HT1080 (cell line): ENCODE measurements at places on chromosomes 1 and 21.
A peak's percentile ranks its signal among the peaks of the same experiment; 100 is the strongest.

GRCh38 chr1:112308716-112309115 lies 87.3 kb upstream of the CTTNBP2NL start:
- DNase-seq, result no peak

GRCh38 chr1:164562947-164563520 lies 4.0 kb downstream of the PBX1 start:
- DNase-seq, result no peak

DNA sequence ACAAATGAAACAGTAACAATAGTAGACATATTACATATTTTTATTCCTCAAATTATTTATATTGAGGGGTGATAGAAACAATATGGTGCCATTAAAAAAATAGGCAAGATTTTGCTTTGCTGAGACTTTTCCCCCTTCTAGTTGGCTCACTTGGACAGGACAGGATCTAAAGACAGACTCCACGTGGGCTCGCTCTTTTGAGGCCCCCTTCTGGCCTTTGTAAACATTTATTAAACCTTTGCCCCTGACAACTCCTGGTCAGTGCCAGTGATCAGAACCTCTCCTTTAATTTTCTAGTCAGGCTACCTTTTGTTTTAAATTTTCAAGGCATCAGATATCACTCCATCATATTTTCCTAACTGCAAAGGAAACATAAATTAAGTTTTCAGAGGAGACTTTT lies 49.7 kb upstream of the IFI44L start:
- no peak for DNase-seq

DNA sequence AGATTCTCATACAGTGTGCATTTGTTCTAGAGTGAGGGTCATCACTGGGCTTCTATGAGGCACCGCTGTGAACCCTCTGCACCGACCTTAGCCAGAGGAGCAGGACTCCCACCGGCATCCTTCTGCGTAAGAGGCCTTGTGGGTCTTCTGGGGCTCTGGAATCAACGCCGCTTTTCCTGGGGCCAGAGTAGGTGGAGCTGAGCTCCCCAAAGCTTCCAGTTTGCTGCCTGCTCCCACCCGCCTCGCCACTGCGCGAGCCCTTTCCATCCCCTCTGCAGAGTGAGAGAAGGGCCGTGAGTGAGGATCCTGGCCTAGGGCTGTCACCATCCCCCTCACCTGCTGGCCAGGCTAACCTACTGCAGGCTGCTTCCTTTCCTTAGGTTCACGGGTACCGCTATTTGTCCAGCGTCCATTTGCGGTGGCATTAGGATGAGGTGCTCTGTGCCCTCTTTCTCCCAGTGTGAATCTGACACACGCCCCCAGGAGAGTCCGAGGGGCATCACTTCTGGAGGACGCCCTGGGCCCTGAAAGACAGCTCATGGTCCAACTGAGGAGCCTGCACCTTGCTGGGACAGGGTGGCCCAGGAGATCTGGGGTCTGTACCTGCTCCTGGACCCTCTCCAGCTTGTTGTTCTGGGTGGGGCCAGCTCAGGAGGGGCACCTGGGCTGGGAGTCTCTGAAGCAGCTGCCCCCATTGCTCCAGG lies 36.2 kb downstream of the UMODL1 start:
- no peak for DNase-seq

DNA sequence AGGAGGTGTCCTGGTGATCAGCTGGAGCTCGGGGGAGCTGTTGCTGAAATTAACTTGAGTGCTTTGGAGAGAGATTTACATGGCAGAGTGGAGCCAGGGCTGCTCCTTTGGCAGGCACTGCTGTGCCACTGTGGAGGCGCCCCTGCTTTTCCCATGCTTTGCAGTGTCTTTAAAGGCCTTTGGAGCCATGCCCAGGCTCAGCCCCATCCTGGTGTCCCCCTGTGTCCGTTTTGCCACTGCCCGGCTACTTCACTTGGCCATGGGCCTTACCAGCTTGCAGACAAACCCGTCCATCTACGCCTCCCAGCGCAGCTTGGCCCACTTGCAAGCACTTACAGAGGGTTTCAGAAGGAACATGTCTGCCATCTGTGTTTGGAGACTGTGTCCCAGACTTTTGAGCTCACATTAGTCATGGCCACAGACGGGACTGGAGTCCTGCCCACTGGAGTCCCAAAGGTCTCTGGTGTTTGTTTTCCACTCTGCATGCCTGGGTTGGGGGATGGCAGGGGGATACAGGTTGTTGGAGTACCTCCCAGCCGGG lies 18.2 kb upstream of the LAMTOR5 start:
- DNase-seq, result no peak

GRCh38 chr1:93715529-93716126 lies 34.0 kb upstream of the BCAR3 start:
- DNase-seq, result no peak

DNA sequence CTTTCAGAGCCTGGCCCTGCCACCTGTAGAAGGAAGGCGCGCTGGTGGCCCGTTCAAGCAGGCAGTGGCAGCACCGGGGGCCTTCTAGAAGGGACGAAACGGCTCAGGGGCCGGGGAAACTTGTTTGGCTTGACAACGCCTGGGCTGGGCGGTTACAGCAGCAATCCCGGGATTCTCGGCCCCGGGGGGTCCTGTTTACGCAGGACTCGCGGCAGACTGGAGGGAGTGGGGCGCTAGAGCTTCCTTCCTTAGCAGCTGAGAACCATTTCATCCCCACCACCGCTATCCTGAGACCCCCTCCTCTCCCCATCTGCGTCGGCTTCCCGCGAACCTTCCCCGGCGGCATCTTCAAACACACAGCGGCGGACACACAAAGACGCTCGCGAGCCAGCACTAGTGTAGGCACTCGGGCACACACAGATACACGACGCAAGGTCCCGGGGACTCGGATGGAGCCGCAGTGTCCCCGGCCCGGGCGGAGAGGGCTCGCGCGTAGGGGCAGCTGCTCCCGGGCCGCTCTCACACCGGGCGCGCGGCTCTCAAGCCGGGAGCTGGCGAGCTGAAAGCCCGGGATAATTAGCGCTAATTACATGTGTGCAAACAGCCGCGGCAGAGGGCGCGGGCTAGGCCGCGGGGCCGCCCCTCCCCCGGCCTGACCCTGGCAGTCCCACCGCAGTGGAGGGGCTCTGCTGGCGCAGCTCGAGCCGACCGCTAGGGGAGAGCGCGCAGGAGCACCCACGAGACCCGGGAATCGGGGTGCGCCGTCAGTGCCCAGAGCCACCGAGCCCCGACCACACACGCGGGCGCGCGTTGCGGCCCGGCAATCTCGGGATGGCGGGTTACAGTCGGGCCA lies 271.4 kb downstream of the FOXD2 start:
- no peak for DNase-seq

- DNase-seq, result no peak
Observed at GRCh38 chr1:101044259-101044658, 18.7 kb upstream of the DPH5 start.

GRCh38 chr1:240004086-240004749 lies 87.5 kb upstream of the FMN2 start:
- no peak for DNase-seq

- no peak for DNase-seq
Observed at GRCh38 chr1:209667103-209667502, 8.1 kb upstream of the G0S2 start.

DNA sequence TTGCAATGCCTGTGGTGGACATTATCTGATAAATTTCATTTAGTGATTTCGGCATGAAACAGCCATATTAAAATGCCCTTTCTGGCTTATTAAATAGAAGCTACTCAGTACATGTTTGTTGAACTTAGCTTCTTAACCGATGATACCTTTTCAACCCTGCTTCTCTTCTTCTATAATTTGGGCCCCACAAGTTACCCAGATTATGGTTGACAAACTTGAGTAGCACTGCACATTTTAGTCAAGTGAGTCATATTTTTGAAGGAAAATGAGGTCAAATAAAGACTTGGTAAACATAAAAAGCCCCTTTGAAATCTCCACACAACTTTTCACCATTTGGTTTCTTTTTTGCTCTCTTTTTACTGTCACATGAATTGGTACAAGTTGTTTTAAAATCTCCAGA lies 33.8 kb downstream of the GIPC2 start:
- DNase-seq, result peak; percentile 40

DNA sequence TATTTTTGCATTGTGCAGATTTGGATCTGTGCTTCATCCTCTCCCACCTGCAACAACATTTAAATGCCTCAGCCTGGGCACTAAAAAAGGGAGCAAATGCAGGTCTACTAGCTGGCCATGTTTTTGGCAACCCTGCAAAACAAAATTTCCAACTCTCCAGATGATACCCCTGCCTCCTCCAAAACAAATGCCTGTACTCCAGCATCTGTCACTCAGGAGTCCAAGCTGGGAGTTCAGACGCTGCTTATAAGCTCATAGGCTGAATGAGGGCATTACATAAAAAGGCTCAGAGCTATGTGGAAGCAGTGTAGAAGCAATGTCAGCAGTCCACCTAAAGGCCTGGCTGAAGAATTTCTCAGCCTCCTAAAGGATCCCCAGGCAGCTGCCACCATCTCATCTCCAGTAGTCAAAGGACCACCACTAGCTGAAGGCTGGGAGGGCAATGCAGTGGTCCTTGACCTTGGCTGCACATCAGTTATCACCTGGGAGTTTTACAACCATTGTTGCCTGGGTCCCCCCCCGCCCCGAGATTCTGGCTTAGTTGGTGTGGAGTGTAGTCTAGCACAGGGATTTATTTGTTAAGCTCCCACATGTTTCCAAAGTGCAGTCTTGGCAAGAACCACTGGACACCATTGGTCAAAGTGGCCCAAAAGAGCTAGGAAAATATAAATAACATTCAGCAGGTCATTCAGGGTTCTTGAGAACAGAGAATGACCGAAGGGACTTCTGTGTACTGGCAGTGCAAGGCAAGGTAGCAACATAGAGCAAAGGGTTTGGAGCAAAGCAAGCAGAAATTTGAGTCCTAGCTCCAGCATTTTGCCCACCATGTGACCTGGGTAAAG lies 57.2 kb downstream of the ITPKB start:
- DNase-seq, result no peak

DNA sequence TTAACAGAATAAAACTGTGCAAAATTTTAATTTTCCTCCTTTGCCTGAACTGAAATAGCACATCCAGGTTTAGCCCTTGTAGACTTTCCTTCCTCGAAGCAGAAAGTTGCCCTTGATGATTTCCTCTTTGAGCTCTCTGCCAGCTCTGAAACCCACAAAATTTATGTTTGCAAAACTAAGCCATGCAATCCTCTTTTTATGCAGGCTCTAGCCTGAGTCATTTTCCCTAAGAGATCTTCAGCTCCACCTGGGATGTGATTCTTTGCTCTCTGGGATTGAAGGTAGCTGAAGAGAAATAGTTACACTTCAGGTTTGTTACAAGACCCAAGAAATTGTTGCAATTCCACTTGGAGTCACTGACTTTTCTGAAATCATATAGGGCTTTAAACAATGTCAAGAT lies 1.4 kb upstream of the F3 start:
- DNase-seq, result peak; percentile 78

DNA sequence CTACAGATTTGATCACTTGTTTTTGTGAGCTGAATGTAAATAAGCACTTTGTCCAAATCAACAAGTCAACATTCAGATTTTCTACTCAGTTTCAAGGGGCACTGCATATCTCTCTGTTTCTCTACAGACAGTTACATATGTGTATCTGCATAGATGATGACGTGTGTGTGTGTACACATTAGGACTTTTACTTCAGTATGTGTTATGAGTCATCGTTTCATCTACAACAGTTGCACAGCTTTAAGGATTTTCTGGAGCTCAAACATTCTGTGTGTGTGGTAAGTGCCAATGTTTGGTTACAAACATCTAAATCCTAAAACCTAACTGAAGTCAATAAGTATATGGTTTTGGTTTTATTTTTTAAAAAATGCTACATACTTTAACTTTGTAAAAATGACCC lies 494.5 kb upstream of the PBX1 start:
- DNase-seq, result no peak

GRCh38 chr21:41188486-41189149 lies 20.7 kb downstream of the BACE2 start:
- DNase-seq, result no peak

DNA sequence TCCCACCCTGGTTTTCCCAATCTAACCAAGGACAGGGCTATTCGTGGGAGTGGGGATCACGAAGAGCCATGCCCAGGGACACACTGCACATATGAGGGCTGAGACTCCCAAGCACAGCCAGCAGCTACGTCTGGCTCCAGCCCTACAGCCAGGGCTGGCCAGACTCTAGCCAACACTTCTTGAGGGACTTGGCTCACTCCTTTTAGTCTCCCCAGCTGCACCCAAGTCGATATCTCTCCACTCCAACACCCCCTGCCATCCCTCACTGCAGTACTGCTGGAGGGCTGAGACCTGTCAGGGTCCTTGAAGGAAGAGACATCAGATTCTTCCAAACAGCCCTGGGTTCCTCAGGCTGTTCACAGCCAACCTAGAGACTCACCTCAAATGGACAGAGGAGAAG lies 62.6 kb downstream of the CD46 start:
- no peak for DNase-seq

DNA sequence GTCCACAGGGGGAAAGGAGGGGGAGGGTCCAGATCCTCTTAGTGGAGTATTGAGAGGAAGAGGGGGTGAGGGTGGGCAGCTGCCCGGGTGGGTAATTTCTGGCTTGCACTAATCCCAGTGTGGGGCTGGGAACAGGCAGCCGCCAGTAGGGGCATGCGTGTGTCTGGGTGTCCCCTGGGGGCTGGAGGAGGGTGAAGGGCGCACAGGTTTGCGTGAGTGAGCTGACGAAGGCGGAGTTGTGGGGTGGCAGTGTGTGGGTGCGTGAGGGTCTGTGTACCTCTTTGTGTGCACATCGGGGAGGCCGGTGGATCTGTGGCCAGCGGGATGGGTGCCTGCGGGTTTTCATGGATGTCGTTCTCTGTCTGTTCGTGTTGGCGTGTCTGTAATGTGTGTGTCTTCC lies 97.3 kb downstream of the PAX7 start:
- no peak for DNase-seq

DNA sequence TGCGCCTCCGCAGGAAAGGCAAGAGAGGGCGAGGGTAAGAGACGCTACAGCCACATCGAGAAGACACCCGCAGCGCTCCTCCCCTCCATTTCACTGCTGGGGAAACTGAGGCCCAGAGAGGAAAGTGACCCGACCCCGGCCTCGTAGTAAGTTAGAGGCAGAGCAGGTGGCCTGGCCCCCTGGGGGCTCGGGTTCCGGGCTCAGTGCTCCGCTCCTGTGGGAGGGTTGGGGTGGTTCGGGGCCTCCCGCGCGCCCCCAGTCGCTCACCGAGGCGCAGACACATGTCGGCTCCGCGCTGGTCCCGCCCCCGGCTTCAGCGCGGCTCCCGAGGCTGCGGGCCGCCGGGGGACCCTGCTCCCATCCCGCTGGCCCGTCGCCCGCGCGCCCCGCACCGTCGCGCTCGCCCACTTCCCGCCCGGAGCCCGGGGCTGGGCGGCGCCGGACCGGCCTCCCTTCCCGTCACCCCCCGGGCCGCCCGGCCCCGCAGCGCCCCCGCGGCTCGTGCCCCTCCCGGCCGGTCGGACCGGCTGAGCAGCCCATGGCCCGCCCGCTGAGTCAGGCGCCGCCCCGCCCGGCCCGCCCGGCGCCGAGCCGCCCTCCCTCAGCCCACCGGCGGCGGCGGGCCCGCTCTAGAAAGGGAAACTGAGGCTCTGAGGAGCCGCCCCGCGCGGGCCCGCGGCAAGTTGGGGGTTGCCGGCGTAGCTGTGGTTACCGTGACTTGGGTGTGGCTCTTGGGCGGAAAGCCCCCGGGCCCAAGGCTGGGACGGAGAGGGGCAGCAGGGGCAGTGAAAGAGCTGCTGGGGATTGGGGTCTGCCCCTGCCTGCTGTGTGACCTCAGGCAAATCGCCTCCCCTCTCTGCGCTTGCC lies at the start of gene TMEM54:
Gene TMEM54, minus strand, starts transcription at position 434 of the 867 bp plus-strand sequence. Its CDS starts 151 bp downstream, at position 283.
- no peak for DNase-seq

- no peak for DNase-seq
Observed at GRCh38 chr1:150869683-150870082, 6.7 kb downstream of the ARNT start.

- DNase-seq, result peak; percentile 42
Observed at GRCh38 chr1:111754984-111755330, 744 bp upstream of the DDX20 start.

GRCh38 chr1:223144431-223144830 lies 1.4 kb upstream of the TLR5 start:
- DNase-seq, result no peak
